COR-L47 (cell line): ENCODE measurements at places on chromosomes 12 and 14.

GRCh38 chr14:45246691-45247090 lies 6.3 kb downstream of the MIS18BP1 start:
- DNase-seq, result no peak

DNA sequence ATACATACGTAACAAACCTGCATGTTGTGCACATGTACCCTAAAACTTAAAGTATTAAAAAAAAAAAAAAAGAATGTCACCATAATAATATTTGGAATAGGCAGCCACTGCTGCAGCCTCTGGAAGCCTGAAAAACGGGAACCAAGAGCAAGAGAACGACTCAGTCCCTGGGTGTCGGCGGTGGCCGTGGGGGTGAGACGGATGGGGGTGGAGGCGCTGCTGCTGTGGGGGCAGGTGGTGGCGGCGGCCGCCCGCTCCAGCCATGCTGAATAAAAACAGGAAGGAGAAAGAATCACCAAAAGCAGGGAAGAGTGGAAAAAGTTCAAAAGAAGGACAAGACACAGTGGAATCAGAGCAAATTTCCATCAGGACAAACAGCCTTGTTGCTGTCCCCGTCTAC lies 46.9 kb downstream of the ZFYVE21 start:
- no peak for DNase-seq

GRCh38 chr14:57405562-57405961 lies 15.2 kb downstream of the NAA30 start:
- no peak for DNase-seq

DNA sequence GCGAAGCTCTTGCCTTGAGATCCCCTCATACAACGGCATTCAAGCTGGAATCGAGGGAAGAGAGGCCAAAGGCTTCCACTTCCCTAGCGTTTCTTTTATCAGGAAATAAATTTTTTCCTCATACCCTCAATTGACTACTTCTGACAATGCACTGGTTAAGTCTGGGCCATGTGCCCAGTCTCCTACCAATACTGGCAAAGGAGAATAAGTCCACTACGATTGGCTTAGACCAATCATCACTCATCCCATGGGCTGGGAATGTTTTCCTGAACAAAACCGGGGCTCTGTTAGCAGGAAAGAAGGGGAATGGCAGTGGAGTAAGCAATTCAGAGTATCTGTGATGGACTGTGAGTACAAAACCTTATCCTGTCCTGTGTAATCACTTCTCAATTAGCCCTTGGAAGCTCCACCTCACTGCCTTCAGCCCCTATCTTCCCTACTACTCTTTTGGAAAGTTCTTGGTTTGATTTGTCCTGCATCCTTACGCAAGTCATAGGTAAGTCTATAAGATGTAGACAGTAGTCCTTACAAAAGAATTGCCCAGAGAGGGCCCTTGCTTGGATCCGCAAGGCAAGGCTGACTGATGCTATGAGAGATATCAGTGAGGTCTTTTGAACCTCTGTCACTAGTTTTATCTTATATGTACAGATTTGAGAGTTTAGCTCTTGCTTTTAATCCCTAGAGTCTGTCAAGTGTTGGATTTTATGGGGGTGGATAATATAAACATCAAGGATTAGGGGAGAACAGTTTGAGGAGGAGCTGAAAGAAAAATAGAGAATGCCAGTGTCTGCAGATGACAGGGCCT lies 36.3 kb upstream of the CDK17 start:
- no peak for DNase-seq

GRCh38 chr12:62632411-62632918 lies 165.8 kb downstream of the MON2 start:
- no peak for DNase-seq

DNA sequence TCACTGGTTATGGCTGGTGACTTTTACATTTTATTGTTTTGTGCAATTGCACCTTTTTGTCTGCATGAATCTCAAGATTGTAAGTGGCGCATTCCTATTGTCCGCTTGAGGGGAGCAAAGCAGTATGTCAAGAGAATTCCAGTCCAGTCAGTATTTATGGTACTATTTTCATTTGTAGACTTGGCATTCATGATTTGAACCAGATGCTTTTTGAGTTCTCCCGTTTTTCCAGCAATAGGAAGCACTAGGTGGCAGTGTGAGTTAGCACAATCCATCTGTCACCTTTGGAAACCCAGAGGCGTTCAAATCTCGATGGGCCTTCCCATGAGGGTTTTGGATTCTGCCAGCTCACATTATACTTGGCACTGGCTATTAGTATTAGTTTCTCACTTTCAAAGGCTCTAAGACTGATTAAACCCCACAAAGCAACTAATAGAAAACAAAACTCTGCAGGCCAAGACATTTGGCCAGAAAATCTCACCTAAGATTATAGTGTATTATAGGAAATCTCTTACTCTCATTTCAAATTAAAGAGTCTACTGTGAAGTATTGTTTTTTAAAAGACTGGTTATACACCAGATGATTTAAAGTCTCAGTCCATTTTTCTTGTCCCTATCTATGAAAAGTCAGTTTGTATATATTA lies 2.2 kb downstream of the DACT1 start:
- peak; percentile 74 for DNase-seq

DNA sequence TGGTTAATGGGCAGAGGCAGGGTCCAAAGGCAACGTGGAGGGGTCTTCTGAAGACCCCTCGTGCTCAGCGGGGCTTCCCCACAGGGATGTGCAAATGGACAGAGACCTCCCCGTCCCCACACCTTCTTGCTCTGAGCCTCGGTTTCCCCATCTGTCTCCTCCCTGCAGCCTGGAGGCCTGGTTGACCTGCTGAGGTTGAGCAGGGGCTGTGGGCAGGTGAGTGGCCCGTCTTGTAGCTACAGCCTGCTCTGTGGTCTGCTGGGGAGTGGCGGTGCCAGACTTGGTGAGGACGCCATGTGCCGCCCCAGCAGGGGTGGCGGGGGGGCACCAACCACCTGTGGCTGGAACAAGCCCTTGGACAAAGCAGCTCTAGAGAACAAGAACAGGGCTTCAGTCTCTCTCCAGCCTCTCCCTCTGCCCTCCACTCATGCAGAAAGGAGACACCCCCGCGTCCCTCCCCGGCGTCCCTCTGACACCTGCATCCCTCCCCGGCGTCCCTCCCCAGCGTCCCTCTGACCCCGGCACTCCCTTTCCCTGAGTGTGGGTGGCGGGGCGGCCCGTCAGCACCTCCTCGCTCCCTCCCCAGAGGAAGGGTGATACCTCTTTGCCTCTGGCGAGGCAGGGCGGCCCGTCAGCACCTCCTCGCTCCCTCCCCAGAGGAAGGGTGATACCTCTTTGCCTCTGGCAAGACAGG lies 83.7 kb downstream of the NOC4L start:
- DNase-seq, result no peak

- no peak for DNase-seq
Observed at GRCh38 chr12:5260591-5261086, 171.3 kb upstream of the NTF3 start.

- no peak for DNase-seq
Observed at GRCh38 chr12:49624921-49625577, 1.7 kb downstream of the PRPF40B start.

- DNase-seq, result peak; percentile 80
Observed at GRCh38 chr14:71474301-71475265, 457.6 kb upstream of the RGS6 start.

GRCh38 chr14:77059276-77059915 lies 30.9 kb upstream of the IRF2BPL start:
- peak; percentile 31 for DNase-seq

DNA sequence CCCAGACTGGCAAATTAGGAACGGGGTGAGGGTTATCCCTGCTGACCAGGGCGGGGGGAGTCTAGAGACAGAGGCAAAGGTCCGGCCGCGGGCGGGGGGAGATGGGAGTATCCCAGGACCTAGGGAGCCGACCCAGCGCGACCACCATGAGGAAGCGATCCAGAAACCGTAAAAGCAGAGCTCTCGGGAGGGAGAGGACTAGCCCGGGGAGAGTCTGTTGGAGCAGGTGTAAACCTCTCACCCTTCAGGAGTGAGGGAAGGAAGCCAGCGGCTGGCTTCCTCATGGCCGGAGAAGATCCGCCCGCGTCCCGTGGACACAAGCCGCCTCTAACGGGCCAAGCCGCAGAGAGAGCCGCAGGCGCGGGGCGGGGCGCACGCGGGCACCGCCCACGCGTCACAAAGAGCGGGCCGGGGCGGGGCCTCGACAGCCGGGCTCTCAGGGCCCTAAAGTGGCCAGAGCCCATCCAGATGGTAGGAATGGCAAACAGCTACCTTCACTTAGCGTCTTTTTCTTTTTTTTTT lies at the start of gene ACRBP:
Gene ACRBP (minus strand): TSS at position 350 of the 522 bp plus-strand sequence. CDS start 66 bp downstream, at position 284.
- DNase-seq, result no peak

GRCh38 chr12:15344561-15344960 lies 22.3 kb downstream of the PTPRO start:
- DNase-seq, result no peak

DNA sequence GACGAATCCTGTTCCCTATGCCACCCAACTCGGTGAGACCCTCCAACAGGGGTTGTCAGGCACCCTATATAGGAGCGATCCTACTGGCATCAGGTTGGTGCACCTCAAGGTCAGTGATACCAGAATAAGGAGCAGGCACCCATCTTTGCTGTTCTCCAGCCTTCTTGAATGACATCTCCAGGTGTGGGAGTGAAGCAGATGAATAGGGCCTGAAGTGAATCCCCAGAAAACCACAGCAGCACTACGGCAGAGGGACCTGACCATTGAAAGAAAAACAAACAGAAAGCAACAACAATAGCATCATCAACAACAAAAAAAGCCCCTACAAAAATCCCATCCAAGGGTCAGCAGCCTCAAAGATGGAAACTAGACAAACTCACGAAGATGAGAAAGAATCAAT lies 445.2 kb upstream of the ATP2B1 start:
- DNase-seq, result no peak

- DNase-seq, result peak; percentile 50
Observed at GRCh38 chr14:67571275-67571990, 28.6 kb downstream of the PIGH start.

DNA sequence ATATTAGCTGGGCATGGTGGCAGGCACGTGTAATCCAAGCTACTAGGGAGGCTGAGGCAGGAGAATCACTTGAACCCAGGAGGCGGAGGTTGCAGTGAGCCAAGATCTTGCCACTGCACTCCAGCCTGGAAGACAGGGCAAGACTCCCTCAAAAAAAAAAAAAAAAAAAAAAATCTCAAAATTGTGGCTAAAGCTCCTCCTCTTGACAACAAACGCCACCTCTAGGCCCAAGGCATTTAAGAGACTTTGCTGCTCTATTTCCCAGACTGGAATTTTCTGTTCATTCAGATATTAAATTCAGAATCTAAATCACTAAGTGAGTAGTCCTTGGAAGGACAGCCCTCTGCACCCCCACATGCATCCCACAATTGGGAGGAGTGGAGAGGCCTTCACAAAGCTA lies 1.4 kb downstream of the ZFYVE1 start:
- DNase-seq, result no peak

- DNase-seq, result no peak
Observed at GRCh38 chr14:64440494-64440893, 24.8 kb upstream of the AKAP5 start.

- DNase-seq, result no peak
Observed at GRCh38 chr12:93804392-93805179, 127.4 kb downstream of the CRADD start.

GRCh38 chr12:16347391-16348298 lies at the start of gene MGST1:
TSS of gene MGST1 (plus strand) at chr12:16347645. CDS start at chr12:16354253, 6,608 bp downstream.
- DNase-seq, result peak; percentile 78

GRCh38 chr12:96522690-96523089 lies 33.3 kb downstream of the CFAP54 start:
- DNase-seq, result no peak

- peak; percentile 41 for DNase-seq
Observed at GRCh38 chr12:130013771-130014484, 110.1 kb upstream of the TMEM132D start.

- no peak for DNase-seq
Observed at GRCh38 chr12:25084816-25085215, 110.1 kb downstream of the DNAI7 start.

- no peak for DNase-seq
Observed at GRCh38 chr12:82708061-82708879, 21.6 kb downstream of the TMTC2 start.

DNA sequence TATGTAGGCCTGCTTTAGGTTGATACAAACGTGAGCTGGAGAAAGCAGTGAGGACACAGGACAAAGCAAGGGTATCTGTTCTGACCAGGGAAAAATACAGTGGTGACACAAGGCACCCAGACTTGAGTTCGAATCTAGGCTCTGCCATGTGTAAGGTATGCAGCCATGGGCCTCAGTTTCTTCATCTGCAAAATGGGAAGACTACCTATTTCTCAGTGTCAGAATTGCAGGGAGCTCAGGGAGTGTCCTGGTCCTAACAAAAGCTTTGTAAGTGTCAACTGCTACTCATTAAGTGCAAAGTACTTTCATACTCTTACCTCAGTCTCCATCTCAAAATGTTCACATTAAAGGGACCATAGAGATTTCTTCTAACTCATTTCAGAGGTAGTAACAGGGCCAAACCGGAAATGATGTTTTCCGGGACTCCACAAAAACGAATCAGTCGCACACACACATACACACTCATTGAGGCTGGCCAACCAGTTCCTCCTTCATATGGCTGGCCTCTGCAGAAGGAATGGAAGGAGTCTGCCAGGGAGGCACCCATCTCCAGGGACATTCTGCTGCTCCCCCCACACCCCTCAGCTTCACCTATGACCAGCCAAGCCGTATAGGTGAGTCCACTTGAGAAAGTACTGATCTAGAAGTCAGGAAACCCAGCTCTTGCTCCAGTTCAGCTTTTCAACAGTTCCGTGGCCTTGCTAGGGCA lies 7.8 kb downstream of the CTDSP2 start:
- DNase-seq, result no peak

DNA sequence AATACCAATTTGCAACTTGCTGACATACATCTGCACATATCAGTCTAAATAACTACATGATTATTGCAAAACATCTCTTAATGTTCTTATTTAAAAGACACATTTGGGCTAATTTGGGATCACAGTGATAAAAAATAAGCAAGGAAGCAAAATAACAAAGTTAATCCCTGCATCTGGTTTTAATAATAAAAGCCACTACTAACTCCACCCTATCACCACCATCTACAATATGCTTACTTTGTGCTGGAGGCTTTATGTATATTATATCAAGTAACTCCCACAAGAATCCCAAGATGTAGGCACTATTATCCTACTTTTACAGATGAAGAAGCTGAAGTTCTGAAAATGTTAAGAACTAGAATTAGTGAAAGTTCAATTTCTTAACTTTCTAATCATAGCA lies 45.7 kb downstream of the TAOK3 start:
- DNase-seq, result no peak

- peak; percentile 50 for DNase-seq
Observed at GRCh38 chr12:77163074-77164038, 98.0 kb upstream of the E2F7 start.

GRCh38 chr14:50631408-50631821 lies 36.7 kb downstream of the SAV1 start:
- DNase-seq, result no peak

GRCh38 chr14:23434488-23435222 lies 805 bp downstream of the MYH7 start:
- no peak for DNase-seq
